Fibroblast of mammary gland (primary cell): ENCODE measurements at places on chromosomes 12 and 14.
A peak's percentile ranks its signal among the peaks of the same experiment; 100 is the strongest.

DNA sequence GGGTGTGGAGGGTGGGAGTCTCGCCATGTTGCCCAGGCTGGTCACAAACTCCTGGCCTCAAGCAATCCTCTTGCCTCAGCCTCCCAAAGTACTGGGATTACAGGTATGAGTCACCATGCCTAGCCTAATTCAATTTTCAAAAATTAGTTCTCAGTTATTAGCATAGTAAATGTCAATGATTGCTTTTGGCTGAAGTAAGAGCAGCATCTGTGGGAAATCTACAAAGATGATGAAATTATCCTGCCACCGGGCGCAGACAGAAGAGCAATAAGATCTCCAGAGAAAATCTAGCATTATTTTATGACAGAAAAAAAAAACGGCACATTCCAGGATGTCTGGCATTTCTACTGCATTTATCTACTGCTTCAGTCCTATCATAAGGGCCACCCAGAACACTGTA is 97.9 kb upstream of the DAAM1 start:
- DNase-seq = no peak

GRCh38 chr14:97706819-97707218 is 909.6 kb downstream of the VRK1 start:
- DNase-seq = no peak

DNA sequence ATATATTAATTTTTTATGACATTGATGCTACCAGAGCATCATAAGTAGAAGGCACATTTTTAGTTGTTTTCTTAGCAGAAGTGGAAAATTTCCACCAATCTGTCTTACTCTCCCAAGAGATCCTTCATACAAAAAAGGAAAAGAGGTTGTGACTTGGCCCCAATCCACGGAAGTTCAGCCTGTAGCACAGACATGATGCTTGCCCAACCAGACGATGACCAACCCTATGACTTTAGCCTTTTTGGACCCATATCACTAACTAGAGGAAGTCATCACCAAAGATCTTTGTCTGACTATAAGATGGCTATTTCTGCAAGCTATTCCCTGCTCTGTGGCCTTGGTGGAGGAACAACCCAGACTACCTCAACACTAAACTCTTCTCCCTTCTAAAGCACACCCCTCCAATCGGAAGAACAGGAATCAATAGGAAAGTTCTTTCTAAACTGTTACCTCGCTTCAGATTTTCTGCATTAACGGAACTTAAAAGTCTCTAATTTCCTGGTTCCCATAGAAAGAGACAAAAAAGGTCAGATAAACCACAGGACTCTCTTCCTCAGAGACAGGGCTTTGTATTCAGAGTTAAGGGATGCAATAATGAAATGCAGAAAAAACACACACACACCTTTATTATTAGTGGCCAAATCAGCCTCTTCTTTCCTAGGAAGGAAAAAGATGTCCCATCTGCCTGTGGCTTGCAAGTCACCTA is 4.1 kb upstream of the RHOJ start:
- DNase-seq = peak; percentile 5

DNA sequence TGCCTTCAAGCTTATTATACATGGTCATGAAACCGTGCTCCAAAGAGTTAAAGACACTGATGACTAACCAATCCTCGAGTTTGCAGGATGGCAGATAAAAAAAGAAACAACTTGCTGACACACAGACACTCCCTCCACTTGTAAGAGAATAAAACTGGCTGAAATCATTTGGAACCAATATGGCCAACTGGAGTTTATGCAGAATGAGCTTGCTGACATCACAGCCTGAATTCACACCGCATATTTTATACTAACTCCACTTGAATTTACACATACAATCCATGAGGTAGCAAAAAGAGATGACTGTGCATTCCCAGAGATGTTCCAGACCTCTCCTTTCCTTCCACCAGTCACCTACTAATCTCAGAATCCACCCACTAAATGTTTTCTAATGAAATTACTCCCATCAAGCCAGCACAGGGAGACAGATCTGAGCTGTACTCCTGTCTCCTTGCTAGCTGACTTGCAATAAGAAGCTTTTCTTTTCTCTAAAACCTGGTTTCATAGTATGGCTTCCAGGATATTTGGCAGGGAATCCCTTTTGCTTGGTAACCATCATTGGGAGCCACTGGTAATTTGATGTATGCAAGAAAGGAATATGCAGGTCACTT is 15.8 kb upstream of the PTPRR start:
- peak; percentile 19 for DNase-seq
